Fibroblast of lung (primary cell): ENCODE measurements at places on chromosomes 2 and 18.

GRCh38 chr18:13289481-13290205 is 71.1 kb downstream of the LDLRAD4 start:
- H3K4me1 ChIP-seq: no peaks in the 10 kb centered on the region
- H3K4me3 ChIP-seq: no peak overlapping the region
- DNase-seq: no peak
- no peaks in the 10 kb centered on the region for H3K27me3 ChIP-seq
- no peak overlapping the region for H3K27ac ChIP-seq
- H3K36me3 ChIP-seq: no peaks in the 10 kb centered on the region

- no peak overlapping the region for H3K4me3 ChIP-seq
- DNase-seq: no peak
- no peaks in the 10 kb centered on the region for H3K4me1 ChIP-seq
- no peaks in the 10 kb centered on the region for H3K36me3 ChIP-seq
These were observed 82.5 kb downstream of the GBX2 start for GRCh38 chr2:236085647-236086046.

- H3K27ac ChIP-seq: no peak overlapping the region
- no peaks in the 10 kb centered on the region for H3K36me3 ChIP-seq
- DNase-seq: no peak
These were observed 26.9 kb downstream of the DNAH7 start for GRCh38 chr2:196041786-196042185.

- DNase-seq: no peak
- no peaks in the 10 kb centered on the region for H3K4me1 ChIP-seq
- H3K27me3 ChIP-seq: no peaks in the 10 kb centered on the region
- no peak overlapping the region for H3K27ac ChIP-seq
These were observed 41.1 kb downstream of the ID2 start for GRCh38 chr2:8722986-8723385.

- no peak overlapping the region for H3K27ac ChIP-seq
- H3K4me1 ChIP-seq: peaks cover 14% of the 10 kb centered on the region
- no peak overlapping the region for H3K4me3 ChIP-seq
- H3K36me3 ChIP-seq: no peaks in the 10 kb centered on the region
- no peaks in the 10 kb centered on the region for H3K27me3 ChIP-seq
- peak; percentile 82 for DNase-seq
These were observed 156.2 kb downstream of the SH3RF3 start for GRCh38 chr2:109285244-109285651.

DNA sequence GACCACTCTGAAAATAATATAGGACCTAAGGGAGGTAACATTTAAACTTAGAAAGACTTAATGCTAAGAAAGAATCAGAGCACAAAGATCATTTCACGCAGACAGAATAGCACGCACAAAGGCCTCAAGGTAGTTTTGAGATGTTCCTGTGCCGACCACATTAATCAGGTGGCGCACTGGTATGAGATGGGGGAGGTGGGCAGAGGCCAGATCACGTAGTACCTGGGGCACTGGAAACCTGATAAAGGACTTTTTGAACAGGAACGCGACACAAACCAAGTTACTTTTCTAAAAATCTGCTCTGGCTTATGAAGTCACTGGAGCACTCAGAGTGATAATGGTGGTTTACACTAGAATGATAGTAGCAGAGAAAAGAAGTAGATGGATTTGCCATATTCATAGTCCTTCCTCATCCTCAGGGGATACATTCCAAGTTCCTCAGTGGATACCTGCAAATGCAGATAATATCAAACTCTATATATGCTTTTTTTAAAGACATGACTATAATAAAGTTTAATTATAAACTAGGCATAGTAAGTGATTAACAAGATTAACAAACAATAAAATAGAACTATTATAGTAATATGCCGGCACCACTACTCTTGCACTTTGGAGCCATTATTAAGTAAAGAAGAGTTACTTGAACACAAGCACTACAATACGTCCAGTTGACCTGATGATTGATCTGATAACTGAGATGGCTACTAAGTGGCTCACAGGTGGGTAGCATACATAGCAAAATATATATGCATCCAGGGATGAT is 42.6 kb upstream of the CDCA7 start:
- no peak overlapping the region for H3K27ac ChIP-seq
- H3K4me1 ChIP-seq: no peaks in the 10 kb centered on the region
- H3K4me3 ChIP-seq: no peak overlapping the region
- H3K27me3 ChIP-seq: no peaks in the 10 kb centered on the region

DNA sequence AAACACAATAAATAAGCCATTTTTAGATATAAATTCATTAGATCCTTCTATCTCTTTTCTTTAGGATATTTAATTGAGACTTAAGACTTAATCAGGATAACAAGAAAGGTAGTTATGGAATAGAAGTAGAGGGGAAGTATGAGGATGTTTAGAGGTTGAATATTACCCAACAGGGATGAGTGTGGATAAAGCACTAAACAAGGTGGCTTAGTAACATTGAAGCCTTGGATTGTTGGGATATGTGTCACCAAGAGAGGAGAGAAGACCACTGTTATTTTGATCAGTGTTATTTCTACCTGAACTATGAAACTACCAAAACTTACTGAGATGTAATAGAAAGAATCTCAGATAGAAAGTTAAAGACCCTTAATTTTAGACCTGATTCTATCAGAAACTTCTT is 405.7 kb downstream of the PIK3C3 start:
- H3K27ac ChIP-seq: no peak overlapping the region
- no peaks in the 10 kb centered on the region for H3K4me1 ChIP-seq
- no peak overlapping the region for H3K4me3 ChIP-seq

- H3K4me1 ChIP-seq: peaks cover 18% of the 10 kb centered on the region
- peaks cover 4% of the 10 kb centered on the region for H3K36me3 ChIP-seq
- peak; percentile 33 for DNase-seq
- H3K27ac ChIP-seq: peak overlapping the region; percentile 84
These were observed 71.4 kb upstream of the ITGB6 start for GRCh38 chr2:160271171-160272086.

DNA sequence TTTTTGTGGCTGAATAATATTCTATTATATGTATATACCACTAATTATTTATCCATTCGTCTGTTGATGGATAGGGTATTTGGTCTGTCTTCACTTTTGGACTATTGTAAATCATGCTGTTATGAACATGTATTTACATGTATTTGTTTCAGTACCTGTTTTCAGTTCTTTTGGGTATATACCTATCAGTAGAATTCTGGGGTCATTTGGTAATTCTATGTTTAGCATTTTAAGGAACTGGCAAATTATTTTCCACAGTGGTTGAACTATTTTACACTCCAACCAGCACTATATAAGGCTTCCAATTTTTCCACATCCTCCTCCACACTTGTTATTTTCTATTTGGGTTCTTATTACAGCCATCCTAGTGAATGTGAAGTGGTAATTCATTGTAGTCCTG is 12.4 kb upstream of the TANK start:
- H3K36me3 ChIP-seq: no peaks in the 10 kb centered on the region
- no peaks in the 10 kb centered on the region for H3K27me3 ChIP-seq
- DNase-seq: no peak

DNA sequence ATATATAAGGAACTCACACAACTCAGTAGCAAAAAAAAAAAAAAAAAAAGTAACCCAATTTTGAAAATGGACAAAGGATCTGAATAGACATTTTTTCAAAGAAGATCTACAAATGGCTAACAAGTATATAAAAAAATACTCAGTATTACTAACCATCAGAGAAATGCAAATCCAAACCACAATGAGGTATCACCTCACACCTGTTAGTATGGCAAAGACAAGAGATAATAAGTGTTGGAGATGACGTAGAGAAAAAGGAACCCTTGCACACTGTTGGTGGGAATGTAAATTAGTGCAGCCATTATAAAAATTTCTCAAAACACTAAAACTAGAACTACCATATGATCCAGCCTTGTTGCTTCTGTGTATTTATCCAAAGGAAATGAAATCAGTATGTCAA is 5.8 kb upstream of the CNDP1 start:
- H3K4me1 ChIP-seq: no peaks in the 10 kb centered on the region
- no peak overlapping the region for H3K27ac ChIP-seq
- H3K36me3 ChIP-seq: no peaks in the 10 kb centered on the region
- no peak for DNase-seq
- H3K4me3 ChIP-seq: no peak overlapping the region

DNA sequence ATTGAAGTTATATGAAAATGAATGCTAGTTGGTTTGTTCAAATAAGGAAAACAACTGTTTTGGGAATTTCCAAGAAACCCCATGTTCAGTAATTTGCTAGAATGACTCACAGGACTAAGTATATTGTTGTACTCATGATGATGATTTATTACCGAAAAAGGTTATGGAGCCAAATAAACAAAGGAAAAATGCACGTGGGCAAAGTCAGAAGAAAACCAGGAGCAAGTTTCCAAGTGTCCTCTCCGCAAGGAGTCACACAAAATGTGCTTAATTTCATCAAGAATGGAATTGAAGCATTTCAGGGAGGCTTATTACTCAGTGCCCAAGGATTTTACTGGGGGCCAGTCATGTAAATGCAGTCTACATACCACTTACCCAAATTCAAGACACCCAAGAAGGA is 1652.4 kb upstream of the TMEFF2 start:
- H3K4me3 ChIP-seq: no peak overlapping the region
- H3K4me1 ChIP-seq: no peaks in the 10 kb centered on the region
- H3K36me3 ChIP-seq: no peaks in the 10 kb centered on the region
- DNase-seq: peak; percentile 18

DNA sequence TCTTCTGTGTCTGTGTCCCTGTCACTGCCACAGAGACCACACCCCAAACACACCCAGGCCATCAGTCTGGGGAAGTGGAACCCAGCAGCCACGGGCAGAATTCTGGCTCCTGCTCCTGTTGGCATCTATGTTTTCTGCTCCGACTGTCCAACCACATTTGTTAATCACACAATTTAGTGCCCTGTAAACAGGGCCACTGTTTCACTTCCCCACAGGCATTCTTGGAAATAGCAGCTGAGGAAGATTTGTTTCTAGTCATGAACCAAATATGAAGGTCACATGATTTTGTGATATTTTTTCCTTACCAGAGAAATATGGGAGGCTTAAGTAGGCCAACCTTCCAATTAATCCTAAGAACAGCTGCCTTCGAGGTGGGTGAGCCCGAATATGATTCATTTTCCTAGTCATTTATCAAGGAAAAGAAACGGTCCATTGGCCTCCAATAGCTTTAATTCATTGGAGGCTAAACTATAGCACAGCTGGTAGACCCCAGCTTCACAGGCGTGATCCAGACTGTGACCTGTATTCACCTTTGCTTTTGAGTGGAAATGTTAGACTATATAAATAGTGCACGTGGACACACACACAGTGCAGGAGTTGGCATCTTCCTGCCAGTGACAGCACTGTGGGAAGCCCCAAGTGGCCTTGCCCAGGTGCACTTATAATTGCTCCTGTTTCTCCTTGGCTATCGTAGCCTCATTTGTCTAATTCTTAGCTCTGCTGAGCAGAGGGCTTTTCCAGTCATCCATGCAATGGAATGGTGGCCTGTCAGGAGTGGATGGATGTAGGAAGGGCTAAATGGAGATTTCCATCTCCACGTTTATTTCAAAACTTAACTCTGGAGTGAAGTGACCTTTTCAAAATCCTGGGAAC is 267.9 kb downstream of the LPIN1 start:
- peaks cover 7% of the 10 kb centered on the region for H3K4me1 ChIP-seq
- H3K27ac ChIP-seq: peak overlapping the region; percentile 2
- H3K36me3 ChIP-seq: no peaks in the 10 kb centered on the region
- no peak overlapping the region for H3K4me3 ChIP-seq
- peak; percentile 51 for DNase-seq

- H3K27ac ChIP-seq: no peak overlapping the region
- no peaks in the 10 kb centered on the region for H3K4me1 ChIP-seq
- no peak overlapping the region for H3K4me3 ChIP-seq
- DNase-seq: no peak
- H3K36me3 ChIP-seq: no peaks in the 10 kb centered on the region
These were observed 92.7 kb downstream of the C1D start for GRCh38 chr2:67970071-67970470.

- H3K4me1 ChIP-seq: peaks cover 4% of the 10 kb centered on the region
- DNase-seq: no peak
- H3K36me3 ChIP-seq: no peaks in the 10 kb centered on the region
These were observed 87.8 kb upstream of the THOC1 start for GRCh38 chr18:355678-356077.

GRCh38 chr2:60540074-60540473 is 13.4 kb downstream of the BCL11A start:
- H3K27me3 ChIP-seq: no peaks in the 10 kb centered on the region
- no peak overlapping the region for H3K27ac ChIP-seq
- H3K36me3 ChIP-seq: no peaks in the 10 kb centered on the region
- DNase-seq: no peak
- no peak overlapping the region for H3K4me3 ChIP-seq

DNA sequence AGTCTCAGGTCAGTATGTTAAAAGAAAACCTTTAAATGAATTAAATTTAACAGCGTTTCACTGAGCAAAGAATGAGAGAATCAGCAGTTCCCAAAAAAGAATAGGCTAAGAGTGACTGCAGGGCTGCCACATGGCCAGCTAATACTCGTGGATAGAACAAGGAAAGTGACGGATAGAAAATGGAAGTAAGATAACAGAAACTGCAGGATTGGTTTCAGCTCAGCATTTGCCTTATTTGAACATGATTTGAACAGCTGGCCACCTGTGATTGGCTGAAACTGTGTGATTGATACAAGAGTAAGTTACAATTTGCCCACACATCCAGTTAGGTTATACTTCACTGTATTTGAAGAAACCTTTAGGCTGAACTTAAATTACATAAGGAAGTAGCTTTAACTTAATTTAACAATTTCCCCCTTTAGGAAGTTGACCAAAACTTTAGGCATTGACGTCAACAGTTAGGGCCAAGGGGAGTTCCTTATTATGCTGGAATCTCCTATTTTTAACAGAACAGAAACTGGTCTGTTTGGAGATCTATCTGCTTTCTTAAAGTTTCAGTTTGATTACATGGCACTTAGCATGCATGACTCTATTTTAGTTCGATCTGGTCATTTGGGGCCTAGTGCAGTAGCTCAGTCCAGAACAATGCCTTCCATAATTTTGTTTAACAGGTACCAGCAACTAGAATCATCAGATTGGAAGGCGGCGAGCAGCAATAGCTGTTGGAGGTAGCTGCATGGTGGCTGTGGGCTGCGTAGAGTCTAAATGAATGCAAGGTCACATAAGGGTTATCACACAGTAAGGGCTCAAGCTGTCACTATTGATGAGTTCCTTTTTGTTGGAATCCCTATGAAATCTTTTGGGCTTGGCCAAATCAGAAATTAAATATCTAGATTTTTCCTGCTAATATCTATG is 143.4 kb downstream of the TRIM43 start:
- H3K27me3 ChIP-seq: peaks cover 4% of the 10 kb centered on the region
- H3K4me1 ChIP-seq: no peaks in the 10 kb centered on the region
- DNase-seq: no peak
- no peak overlapping the region for H3K4me3 ChIP-seq
- H3K36me3 ChIP-seq: no peaks in the 10 kb centered on the region
